ENCODE measurements at places on chromosomes 7 and 10.
A peak's percentile ranks its signal among the peaks of the same experiment; 100 is the strongest.

- no peak for DNase-seq
These were observed 20.6 kb downstream of the TMEM273 start for GRCh38 chr10:49167425-49168170.

DNA sequence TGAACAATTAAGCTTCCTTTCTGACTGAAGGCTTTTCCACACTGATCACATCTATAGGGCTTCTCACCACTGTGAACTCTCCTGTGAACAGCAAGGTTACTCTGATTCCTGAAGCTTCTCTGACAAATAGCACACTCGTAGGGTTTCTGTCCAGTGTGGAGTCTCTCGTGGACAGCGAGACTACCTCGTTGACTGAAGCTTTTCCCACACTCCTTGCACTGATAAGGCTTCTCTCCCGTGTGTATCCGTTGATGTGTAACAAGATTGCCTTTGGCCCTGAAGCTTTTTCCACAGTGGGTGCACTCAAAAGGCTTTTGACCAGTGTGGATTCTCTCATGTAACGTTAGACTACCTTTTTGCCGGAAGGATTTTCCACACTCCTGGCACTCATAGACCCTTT is 4.4 kb downstream of the ZNF32 start:
- DNase-seq = no peak

GRCh38 chr10:129968853-129969183 is 4.7 kb upstream of the EBF3 start:
- DNase-seq = no peak

DNA sequence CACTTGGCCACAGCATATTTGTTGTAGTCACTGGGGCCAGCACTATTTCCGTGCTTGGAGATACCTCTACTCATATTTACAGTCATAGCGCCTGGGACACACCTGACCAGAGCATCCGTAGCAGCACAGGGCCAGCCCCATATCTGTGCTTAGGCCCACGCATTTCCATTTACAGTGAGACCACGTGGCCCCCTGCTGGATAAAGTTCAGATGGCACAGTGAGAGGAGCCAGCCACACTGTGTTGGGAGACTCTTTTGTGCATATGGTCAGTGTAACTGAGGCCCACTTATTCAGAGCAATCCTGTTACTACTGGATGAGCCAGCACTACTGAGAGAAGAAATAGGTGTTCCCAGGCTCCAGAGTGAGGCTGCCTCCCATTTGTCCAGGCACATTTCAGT is 455.3 kb downstream of the REEP3 start:
- DNase-seq = peak; percentile 43

- no peak for DNase-seq
These were observed 8.1 kb downstream of the CCDC6 start for GRCh38 chr10:59898125-59898835.

DNA sequence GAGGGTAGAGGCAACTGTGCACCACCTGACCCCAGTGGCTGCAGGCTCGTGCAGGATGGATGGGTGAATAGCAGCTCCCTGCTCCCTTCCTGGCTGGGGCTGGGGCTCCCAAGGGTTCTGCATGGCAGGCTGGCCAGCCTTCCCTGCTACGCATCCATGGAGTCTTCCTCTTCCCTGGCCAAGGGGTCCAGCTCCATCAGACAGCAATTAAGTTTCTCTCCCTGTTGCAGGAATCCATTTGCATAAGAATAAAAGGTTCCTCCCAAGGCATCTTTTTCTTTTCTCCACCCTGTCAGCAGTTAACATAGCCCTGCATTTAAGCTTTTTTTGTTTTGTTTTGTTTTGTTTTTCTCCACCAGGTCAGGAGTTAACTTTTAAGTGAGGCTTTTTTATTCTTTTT is 10.0 kb upstream of the CPA2 start:
- DNase-seq = no peak

- no peak for DNase-seq
These were observed 917.8 kb upstream of the ZNF722 start for GRCh38 chr7:63080831-63081230.

- DNase-seq = peak; percentile 45
These were observed 15.5 kb upstream of the CRTAC1 start for GRCh38 chr10:98045785-98046389.

DNA sequence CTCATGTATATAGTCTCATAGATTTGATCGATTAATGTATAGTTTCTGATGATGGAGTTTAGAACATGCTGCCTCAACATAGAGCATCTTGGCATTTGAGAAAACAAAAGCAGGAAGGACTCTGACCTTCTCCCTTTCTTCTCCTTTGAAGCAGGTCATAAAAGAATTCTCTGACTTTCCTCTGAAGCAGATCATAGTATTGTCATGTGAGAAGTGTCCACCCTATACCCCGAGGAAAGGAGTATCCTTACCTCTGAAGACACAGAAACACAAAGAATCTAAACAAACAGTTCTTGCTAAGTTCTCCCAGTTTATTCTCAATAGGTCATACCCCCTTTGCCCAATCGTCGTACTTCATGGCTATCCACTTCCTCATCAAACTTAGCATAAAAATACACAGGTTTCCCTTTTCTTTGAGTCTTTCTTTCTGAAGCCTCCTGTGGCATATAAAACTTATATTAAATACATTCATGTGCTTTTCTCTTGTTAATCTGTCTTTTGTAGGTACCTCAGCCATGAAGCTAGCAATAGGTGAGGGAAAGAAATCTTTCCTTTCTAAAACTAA is 194.9 kb downstream of the REEP3 start:
- DNase-seq = no peak

- no peak for DNase-seq
These were observed 388.6 kb upstream of the C7orf33 start for GRCh38 chr7:148201992-148202391.

GRCh38 chr10:129741978-129742741 is 221.9 kb downstream of the EBF3 start:
- DNase-seq = no peak

GRCh38 chr10:112883360-112884178 is 66.5 kb upstream of the TCF7L2 start:
- DNase-seq = no peak

GRCh38 chr10:111986079-111986478 is 197.5 kb downstream of the GPAM start:
- no peak for DNase-seq

DNA sequence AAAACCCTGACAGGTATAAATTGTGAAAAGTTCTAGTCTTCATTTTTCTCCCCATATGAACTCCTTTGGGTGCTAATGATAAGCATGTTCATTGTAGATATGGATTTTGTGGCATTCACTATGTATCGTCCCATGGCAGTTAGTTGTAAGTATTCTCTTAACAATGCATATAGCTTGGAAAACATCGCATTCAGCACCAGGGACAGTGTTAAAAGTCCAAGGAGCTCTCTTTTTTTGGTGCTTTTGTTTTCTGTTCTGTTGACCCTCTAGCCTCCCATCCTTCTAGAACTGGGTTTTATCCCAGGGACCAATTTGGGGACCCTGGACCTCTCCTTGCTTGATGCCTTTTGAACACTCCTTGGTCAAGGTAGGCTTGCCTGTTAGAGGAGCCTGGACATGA is 37.7 kb downstream of the INSYN2A start:
- no peak for DNase-seq

DNA sequence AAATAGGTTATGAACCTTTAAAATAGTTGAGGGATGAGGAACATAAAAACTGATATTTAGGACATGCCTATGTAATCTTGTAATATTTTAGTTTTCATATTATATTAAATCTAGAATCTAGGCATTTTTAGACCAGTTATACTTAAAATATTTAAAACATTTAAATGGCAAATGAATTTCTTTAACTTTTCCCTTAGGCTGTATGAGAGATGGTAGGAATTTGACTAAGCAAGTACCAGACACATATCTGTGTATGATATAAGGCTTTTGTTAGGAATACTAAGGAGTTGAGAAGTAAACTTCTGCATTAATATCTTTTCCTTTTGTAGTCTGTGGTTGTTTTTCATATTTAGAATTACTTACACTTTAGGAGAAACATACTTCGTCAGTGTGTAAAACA is 25.1 kb downstream of the SEPTIN7 start:
- no peak for DNase-seq

DNA sequence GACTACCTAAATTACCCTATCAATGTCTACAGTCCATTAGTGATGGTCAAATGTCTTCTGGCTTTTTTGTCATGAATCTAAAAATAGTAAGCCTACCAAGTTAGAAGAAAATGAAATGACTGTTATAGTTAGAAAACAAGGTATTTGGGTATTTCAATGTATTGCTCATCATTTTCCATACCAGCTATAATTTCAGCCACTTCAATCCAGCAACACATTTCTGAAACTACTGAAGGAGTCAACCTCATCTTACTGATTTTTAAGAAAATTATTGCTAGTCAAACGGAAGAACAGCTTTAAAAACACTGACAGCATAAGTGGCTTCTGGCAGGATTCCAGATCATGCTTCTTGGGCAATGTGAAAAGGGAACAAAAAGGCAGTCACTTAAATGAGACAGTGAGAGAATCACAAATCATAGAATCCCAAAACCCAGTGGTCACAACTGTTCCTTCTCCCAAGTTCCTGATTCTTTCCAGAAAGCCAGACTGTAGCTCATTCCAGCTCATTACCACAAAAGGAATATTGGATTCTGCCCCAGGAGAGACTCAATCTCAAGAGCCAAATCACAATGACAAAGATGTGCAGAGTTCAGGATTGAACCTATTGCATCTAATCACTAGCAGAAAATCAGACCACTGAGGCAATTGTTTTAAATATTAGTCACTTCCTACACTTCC is 61.2 kb upstream of the LRRN3 start:
- no peak for DNase-seq

- DNase-seq = no peak
These were observed 249.7 kb downstream of the PAXIP1 start for GRCh38 chr7:154753226-154753625.

DNA sequence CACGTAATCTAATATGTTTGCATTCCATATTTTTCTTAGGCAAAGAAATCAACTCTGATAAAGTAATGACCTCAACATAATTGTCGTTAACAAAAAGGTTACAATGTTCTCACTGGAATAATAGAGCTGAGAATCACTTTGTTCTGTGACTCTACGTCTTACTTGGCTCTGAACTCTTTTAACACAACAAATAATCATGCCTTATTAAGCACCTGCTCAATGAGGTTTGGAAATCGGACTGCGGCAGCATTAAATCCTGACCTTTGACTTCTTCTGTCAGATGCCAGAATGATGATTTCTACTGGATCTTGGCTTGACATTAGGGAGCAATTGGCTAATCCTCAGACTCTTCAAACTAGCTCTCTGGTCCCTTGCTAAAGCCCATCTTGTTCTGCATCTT is 233.6 kb downstream of the SEMA3D start:
- DNase-seq = no peak

DNA sequence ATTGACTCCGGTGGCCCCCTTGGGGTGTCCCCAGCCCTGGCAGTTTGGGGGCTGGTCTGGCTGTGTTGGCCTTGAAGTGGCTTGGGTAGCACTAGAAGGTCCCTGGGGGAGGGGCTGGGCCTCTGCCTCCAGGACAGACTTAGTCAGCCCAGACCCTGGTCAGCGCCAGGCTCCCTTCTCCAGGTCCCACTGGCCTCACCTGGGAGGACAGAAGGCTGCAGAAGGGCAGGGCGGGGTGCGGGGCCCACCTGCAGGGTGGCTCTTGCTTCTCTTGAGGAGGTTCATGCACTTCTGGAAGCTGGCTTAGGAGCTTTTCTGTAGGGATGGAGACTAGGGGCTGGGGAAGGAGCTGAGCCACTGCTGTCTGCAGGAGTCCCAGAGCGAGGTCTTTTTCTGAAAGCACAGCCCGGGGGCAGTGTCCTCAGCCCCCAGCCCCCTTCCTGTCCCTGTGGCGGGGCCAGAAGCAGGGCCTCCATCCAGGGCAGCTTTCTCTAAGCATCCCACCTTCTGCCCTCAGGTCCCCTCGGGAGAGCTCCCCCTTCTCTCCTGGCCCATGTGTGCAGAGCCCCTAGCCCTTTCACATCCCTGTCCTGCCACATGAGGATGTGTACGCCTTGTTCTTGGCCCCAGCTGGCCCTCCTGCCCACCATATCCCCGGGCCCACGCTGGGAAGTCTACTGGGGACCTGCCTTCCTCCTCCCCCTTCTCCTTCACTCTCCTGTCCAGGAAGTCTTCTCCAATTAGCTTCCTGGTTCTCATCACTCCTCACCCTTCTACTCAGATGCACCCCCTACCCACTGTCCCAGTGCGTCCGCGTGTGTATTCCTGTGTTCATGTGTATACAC is 11.0 kb downstream of the TBATA start:
- no peak for DNase-seq

- no peak for DNase-seq
These were observed 33.6 kb upstream of the XRCC2 start for GRCh38 chr7:152709287-152710152.

DNA sequence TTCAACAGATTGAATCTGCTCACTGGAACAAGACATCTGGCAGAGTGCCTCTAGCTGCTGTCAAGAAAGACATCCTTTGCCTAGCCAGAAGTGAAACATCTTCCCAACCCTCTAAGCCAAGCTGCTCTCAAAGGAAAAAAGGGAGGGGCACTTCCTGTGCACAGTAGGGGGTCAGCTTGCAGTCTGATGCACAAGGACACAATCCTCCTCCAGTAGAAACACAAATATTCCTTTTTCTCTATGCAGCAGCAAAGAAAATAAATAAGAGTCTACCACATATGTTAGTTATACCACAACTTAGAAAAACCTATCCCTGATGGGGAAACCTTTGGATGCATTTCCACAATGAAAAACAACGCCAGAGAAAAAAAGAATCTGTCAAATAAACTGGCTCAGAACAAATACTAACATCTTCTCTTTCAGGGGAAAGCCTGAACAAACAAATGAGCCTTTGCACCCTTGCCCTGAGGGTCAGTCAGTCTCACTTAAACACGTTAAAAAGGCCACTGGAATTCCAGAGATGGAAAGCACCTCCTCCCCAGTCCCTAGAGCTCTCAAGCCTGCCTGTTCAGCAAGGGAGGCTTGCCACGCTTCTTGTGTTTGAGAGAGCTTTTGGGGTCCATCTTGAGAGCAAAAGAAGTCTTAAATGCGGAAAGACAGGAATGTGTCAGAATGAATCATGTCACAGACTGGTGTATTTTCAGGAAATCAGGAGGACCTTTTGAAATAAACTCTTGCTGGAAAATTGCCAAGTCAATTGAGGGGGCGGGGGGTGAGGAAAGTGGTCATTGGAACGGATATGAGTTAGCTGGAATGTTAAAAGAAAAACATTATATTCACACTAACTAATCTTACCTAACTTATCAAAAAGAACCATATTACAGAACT is 7.5 kb downstream of the LAMB1 start:
- DNase-seq = no peak

DNA sequence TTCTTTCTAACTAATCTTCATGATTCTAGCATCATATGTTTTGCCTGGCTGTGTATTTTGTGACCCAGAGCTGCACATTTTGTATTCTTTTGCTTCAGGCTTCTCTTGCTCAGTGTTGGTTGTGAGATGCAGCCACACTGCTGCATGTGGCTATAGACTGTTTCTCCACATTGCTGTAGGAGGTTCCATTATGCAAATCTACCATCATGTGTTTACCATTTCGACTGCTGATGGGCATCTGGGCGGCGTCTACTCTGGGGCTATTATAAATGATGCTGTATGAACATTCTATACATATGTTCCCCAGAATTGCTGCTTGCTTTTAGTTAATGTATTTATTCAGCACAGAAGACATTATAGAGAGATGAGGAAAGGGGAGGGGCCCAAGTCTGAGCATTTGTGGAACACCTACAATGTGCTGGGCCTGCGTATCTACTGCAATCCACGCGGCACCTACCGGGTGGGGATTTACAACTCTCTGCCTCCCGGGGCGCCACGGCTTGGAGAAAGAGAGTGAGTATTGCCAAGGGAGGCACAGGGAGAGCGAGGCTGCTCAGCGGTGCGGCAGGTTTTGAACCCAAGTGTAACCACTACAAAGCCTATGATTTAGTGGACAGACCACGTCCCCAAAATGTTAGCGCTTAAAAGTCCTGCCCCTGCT is 172.5 kb downstream of the PRKAG2 start:
- no peak for DNase-seq
